Dorsolateral prefrontal cortex (tissue), 122 donors: ENCODE measurements at places on chromosomes 3 and 15. TPM values are rescaled to one million over a fixed set of nuclear protein-coding genes. Genes with fewer than 3 reads are reported as not detected.

Gene KBTBD12
- total RNA-seq: 10.2 TPM

Gene RASGRF1
- total RNA-seq: 78.4 TPM

Gene AHSG
- 0.59 TPM for total RNA-seq

Gene GNB5
- 135 TPM for total RNA-seq

Gene PIERCE2
- total RNA-seq: 3.4 TPM

Gene NPAP1
- total RNA-seq: 1.3 TPM

Gene HCLS1
- total RNA-seq: 31.6 TPM

Gene CPNE9
- 28.7 TPM for total RNA-seq

Gene BLOC1S6
- 48.2 TPM for total RNA-seq

Gene MYD88
- total RNA-seq: 6.1 TPM

Gene CDHR4
- total RNA-seq: not detected

Gene RHOV
- 4.7 TPM for total RNA-seq

Gene ROBO2
- 44.3 TPM for total RNA-seq

Gene AGBL1
- total RNA-seq: 1.3 TPM

Gene FOXL2
- 0.21 TPM for total RNA-seq
